ENCODE measurements at places on chromosomes 1 and 21.

GRCh38 chr1:82160036-82160435, 359.3 kb downstream of the ADGRL2 start:
- no peak for DNase-seq

GRCh38 chr1:162822391-162823200, 32.1 kb downstream of the HSD17B7 start:
- DNase-seq, result peak; percentile 71

- no peak for DNase-seq
Measured at GRCh38 chr1:221166559-221167318, 287.5 kb downstream of the HLX start.

DNA sequence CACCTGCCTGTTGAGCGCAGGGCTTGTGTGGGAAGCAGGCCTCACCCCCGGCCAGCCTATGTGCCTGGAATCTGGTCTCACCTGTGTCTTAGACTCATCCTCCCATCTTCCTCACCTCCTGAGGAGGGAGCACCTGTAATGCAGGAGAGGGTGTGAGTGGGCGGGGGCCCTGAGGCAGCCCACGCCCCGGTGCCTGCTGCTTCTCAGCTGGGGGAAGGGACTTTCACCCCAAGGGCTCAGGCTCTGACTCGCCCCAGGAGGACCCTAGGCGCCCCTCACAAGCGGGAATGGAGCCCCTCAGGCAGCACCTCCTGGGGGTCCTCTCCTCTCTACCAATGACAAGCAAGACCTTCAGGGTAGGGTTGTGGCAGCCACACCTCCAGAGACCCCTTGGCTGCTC, 6.7 kb upstream of the ZNF670 start:
- no peak for DNase-seq

GRCh38 chr1:168726281-168726680, 2.7 kb downstream of the DPT start:
- DNase-seq, result no peak

All from NCI-H2081 (cell line).